ENCODE measurements at places on chromosomes 12 and 14.

DNA sequence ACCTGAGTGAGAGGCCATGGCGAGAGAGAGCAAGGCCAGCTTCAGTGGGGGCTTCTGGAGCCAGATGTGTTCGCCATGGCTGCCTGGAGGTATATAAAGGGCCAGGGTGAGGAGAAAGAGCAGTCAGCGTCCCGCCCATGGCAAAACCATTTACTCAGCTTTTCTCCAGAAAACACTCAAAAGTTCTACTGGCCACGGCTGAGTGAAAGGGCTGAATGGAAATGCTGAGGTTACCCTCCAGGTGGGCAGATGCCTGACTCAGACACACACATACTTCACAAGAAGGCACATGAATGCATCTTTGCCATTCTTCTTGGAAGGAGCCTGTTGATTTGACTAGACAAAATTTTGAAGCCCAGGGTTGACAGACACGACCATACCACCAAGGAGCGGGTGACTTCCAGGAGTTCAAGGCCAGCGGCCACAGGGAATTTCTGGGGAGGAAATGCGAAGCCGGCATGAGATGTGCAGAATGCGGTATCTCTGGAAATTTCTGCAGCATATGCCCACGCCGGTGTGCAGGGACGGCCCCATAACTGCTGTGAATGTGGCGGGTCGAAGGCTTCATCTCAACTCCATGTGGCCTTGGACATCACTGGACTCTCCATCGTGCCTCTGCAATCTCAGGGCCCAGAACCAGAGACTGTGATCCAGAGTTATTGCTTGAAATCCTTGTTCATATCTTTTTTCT, at the start of gene IL31:
TSS of gene IL31 (minus strand) at position 67 of the 691 bp plus-strand sequence. CDS start at position 18, 49 bp downstream.
- no peak for DNase-seq

- DNase-seq, result no peak
These were observed 191.7 kb downstream of the DAD1 start for GRCh38 chr14:22397221-22397737.

DNA sequence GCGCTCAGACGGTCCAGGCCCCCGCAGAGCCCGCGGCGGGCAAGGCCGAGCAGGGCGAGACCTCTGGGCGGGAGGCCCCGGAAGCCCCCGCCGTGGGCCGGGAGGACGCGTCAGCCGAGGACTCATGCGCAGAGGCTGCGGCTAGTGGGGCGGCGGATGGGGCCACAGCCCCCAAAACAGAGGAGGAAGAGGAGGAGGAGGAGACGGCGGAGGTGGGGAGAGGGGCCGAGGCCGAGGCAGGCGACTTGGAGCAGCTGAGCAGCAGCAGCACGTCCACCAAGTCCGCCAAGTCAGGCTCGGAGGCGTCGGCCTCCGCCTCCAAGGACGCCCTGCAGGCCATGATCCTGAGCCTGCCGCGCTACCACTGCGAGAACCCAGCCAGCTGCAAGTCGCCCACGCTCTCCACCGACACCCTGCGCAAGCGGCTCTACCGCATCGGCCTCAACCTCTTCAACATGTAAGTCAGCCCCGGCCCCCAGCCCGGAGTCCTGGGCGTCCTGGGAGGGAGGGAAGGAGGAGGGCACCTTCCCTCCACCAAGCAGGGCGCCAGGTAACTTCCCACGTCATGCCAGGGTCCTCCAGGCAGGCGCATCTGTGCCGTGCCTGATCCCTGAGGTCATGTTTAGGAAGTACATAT, 72.4 kb downstream of the IQSEC3 start:
- DNase-seq, result no peak

- no peak for DNase-seq
These were observed 150.4 kb downstream of the ZNF664 start for GRCh38 chr12:124123296-124124000.

DNA sequence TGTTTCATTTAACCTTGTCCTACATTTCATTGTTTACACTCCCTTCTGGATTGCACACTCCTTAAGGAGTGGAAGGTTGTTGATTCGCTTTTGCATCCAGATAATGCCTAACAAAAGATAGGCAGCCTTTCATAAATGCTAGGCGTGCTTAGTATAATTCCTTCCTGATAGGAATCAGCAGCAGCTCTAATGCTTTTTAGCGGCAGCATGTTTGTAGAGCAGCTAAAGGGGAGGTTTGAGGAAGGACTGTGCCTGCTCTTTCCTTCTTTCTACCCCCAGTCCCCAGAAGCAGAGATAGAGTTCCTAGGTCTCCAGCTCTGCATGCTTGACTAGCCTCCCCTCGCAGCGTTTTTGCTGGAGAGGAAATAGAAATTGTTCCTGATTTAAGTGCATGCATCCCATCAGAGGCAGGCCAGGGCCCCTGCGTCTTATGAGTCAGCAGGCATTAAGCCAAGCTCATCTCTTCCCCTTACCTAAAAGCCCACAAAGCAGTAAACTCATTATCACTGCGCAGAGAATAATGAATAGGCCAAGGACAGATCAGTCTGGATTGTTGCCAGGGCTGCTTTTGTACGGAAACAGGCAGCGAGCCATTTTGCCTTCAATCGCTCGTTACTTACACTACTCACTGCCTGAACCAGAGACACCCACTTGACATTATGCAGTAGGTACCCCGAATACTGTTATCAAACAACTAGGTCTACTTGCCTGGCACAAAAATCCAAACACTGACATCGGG, 14.0 kb upstream of the TBPL2 start:
- peak; percentile 92 for DNase-seq

DNA sequence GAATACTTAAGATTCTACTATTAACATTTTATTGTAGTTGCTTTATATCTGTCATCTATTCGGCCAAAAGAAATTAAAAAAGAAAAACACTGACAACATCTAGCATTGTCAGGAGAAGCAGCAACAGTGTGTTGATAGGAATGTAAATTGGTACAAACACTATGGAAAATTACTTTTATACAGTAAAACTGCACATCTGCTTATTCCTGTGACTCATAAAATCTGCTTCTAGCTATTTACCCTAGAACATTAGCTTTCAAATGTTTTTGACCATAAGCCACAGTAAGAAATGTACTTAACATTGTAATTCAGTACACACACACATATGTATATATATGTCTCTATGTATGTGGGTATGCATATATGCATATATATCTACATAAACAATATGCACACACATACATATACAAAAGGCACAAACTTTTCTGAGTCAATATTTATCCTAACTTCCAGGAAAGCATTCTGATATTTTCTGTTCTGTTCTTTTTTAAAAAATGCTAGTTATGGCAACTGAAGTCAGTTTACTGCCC, 278.9 kb upstream of the GARIN2 start:
- peak; percentile 6 for DNase-seq

- DNase-seq, result no peak
These were observed 498.5 kb downstream of the NELL2 start for GRCh38 chr12:44377443-44378187.

DNA sequence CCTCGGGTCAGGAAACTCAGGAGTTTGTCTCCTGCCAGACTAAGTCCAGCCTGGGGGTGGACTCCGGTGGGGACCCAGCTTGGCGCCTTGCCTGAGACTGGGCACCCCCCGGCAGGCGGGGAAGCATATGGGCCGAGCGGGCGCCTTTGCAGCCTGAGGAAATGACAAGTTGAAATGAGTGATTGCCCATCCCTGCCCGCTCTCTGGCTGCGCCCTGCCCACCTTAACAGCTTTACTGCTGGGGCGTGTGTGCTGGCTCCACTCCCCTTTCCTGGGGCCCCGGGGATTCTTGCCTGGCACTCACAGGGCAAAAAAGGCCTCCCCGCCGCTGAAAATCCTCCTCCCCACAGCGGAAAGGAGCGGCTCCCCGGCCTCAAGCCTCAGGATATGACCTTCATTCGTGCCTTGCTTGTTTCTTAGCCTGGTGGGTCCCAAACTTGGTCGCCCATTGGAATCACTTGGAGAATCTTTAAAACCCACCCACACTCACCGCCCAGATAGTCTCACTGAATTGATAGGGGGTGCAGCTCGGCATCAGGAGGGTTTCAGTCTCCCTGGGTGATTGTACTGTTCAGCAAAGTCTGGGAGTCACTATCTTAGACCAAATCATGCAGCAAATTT, 1.5 kb downstream of the RFLNA start:
- DNase-seq, result no peak

DNA sequence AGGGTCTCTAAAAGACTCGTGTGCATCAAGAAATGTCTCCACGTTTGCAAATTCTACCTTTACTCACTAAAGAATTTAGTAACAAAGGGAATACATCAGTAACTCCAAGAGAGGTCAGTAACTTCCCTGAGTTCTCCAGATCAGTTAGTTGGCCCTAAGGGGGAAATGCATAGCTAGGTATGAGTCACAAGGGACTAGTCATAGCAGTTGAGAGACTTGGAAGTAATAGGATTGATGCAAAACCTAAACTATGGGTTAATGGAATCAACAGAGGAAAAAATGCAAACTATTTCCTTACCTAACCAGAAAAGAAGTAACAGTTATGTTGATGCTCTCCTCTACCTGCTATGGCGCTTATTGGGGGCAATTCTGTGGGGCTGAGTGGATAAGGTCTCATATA, 148.8 kb upstream of the GARIN6 start:
- DNase-seq, result peak; percentile 96

DNA sequence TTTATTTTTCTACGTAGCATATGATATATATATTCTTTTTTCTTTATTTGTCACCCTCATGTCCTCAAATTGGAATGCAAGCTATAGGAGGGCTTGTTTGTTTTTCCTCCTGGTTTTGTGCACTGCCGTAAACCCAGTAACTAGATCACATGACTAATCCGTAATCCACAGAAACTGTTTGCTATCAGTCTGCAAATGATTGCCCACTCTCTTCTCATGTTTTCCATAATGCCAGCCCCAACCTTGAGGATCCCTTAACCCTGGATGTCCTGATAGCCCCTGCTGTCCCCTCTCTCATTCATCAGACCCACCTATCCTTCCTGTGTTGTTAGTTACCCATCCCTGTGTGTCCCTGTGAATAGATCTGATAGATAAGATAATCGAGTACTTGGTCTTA, 94.0 kb downstream of the TSPAN9 start:
- peak; percentile 57 for DNase-seq

DNA sequence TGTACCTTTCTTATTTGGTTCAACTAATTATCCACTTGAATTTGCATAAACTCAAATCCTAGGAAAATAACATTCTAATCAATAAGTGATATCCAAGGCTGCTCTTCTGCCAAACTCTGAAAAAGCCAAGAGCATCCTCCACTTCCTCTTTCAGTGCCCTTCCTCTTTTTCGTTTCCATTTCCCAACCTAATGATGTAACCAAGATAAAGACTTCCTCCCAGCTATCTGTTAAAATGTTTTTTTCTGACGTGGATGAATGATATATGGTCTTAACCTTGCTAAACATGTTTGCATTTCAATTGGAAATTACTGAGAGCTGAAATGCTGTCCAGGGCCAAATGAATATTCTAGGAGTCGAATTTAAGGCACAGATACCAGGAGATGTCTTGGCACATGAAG, 459.5 kb upstream of the PDE3A start:
- no peak for DNase-seq

DNA sequence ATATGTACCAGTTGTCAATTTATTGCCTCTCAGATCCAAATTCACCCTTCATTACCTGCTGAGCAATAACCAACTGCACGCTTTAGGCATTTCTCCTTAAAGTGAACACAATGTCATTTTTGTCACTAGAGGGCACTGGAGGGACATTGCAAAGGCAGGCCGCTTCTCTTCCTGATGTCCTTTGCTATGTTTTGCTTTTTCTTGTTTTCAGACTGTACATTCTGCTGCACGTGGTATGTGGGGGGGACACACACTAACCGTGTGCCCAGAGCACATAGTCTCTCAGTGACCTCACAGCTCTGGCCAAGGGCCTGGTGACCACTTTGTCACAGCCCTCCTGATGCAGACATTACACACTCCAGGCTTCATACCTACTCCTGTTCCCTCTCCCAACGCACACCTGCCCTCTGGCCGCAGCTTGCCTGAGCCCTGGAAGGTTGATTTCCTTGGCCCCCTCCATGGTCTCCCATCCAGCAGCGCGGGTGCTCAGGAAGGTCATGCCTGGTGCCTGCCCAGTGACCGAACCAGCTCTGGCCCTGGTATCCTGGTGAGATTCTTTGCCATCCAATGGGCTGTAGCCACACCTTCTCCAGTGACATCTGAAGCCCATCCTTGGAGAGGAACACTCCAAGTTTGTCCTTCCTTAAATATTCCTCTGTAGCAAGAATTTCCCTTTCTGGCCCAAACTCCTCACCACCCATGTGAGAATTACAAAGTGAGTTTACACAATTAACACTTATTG, 39.9 kb downstream of the MYO1H start:
- peak; percentile 49 for DNase-seq

DNA sequence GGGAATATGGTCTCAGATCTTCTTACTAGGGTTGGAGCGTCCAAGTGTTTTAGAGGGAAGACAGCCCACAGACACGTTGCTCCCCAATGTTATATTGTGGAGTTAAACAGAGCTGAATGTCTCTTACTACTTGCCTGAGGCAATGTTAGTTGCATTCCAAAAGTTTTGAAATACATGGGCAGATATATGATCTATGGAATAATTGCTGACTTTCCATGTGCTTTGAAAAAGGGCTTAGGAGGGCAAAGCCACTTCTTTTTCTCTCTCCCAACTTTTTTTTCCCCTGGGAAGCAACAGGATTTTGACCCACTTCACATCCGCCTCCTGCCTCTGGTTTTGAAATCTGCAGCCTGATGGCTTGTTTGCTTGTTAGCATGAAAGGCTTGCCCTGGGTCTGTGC, 33.7 kb upstream of the PAX9 start:
- no peak for DNase-seq

GRCh38 chr12:109462868-109463692, 14.0 kb downstream of the KCTD10 start:
- DNase-seq, result peak; percentile 98

- no peak for DNase-seq
These were observed 387.5 kb downstream of the BCAT1 start for GRCh38 chr12:24561411-24561871.

GRCh38 chr14:75513911-75514672, 8.2 kb upstream of the BATF start:
- no peak for DNase-seq

- DNase-seq, result peak; percentile 52
These were observed 26.2 kb downstream of the ZCRB1 start for GRCh38 chr12:42299392-42300308.

DNA sequence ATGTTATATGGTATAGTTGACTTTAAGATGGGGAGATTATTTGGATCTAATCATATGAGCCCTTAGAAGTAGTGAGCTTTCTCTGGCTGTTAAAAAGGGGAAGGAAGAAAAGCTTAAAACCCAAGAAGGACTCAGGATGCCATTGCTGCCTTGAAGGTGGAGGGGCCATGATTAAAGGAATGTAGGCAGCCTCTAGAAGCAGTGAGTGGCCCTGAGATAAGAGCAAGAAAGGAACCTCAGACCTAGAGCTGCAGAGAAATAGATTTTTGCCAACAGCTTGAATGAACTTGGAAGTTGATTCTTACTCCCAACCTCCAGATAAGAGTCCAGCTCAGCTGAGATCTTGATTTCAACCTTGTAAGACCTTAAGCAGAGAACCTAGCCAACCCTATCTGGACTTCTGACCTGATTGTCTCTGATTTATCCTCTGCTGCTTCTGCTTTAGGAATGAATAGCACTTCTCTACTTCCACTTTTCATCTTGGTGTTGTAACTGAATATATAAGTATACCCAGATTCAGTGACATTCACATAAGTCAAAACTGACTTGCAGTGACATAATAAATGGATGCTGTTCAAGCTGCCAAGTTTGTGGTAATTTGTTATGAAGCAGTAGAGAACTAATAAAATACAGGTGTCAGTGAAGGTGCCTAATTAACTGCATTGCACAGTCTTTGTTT, 33.5 kb downstream of the RAD51B start:
- DNase-seq, result no peak

Measured in renal cortical epithelial cell (primary cell).